ENCODE measurements at places on chromosomes 2 and 18.

DNA sequence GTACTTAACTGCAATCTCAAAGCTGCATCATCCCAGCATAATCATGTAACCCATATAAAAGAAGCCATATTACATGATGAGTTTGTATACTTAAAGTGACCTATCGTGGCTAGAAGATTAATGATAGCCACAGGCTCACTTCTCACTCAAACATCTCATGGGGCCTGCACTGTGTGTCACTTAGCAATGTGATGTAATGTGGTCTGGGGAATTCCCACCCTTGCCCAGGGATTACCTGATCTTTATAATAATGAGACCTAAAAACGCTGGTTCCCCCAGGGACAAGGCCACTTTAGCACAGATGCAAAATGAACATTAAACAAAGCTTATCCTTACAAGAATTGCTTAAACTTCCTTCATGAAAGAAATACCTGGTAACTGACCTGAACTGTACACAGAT is 427.1 kb upstream of the CNTNAP5 start:
- DNase-seq = no peak

GRCh38 chr2:219186754-219187456 is 8.8 kb downstream of the RETREG2 start:
- no peak for DNase-seq

DNA sequence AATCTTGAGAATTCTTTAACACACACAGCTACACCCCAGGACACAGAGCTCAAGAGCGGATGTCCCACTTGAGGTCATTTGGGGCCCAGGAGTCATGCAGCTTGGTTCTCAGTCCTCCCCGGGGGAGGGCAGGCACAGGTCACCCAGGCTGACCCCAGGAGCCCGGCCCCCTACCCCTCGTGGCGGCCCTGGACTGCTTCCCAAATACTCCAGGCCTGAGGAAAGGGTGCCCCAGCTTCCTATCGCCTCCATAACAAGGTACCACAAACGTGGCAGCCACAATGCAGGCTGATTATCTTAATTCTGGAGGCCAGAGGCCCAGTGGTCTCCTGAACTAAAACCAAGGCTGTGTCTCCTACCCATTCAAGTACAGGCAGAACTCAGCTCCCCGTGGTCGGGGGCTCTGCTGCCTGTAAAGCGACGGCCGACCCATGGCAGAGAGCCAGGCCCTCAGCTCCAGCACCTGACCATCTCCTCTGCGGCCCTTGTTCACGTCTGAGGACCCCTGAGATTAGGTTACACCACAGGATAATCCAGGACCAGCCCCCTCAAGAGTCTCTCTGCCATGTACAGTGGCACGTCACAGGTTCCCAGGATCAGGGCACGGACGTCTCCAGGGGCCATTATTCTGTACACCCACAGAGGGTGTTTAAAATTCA is 10.5 kb downstream of the SLC66A2 start:
- DNase-seq = no peak

DNA sequence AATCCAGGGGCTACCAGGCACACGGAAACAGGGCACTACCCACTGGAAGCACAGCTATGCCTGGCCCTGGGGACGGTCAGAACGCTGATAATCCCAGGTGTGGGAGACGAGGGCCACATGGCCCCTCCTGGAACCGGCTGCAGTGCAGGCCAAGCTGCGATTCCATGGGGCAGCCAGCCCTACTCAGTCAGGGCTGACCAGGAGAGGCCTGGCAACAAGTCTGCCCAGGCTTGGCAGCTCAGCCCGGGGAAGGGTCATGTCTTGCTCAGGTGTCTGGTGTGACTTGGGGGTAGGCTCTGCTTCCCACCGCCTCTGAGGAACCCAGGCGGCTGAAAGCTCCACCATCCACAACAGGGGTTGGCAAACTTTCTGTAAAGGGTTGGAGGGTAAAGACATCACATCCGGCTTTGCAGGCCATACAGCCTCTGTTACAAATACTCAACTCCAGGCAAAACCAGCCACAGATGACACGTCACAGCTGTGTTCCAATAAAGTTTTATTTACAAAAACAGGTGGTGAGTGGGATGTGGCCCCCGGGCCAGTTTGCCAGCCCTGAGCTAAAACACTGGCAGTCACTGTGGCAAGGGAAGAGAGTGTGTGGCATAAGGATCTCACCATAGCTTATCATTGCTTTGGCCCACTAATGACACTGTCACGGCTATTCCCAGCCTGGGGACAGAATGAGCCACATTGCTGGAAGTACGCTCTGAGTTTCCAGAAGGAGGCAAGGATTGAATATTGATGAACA is 85.2 kb downstream of the NDUFA10 start:
- no peak for DNase-seq

All from NCI-H1417 treated with DMSO at 0.1 percent for 48 hours (cell line).